Colonic mucosa (tissue), 4 donors: ENCODE measurements at places on chromosomes 4 and X.
A peak's percentile ranks its signal among the peaks of the same experiment; 100 is the strongest.

DNA sequence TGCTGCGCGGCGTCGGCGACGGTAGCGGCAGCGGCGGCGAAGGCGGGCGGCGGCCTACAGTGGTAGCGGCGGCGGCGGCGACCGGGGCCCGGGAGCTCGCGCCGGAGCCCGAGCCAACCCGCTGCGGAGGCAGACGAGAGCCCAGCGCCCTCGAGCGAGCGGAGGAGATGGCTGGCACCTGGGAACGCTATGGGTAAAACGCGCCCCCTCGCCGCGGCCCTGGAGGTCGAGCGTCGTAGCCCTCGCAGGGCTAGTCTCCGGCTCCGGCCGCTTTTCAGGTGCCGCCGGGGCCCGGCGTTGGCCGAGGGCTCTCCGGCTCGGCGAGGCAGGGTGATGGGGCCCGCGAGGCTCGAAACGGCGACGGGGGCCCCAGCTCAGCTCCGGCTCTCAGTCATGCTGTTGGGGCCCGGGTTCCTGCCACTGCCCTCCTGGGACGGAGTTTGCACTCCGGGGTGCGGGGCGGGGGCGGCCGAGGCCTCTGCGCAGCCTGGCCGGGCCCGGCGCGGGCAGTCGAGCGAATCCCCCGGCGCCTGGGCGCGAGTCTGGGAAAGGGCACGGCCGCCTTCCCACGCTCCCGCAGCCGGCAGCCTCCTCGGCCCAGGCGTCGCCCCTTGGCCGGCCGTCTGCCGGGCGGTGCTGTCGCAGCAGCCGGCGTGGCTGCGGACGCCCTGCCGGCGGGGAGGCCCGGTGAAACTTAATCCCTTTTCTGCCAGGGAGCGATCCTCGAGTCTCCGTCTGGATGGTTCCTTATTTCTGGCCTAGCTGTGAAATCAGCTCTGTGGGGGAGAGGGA, 768 bp downstream of the MID2 start:
- peak; percentile 25 for DNase-seq

GRCh38 chr4:1693131-1693896, 9.2 kb upstream of the FAM53A start:
- peak; percentile 62 for DNase-seq

DNA sequence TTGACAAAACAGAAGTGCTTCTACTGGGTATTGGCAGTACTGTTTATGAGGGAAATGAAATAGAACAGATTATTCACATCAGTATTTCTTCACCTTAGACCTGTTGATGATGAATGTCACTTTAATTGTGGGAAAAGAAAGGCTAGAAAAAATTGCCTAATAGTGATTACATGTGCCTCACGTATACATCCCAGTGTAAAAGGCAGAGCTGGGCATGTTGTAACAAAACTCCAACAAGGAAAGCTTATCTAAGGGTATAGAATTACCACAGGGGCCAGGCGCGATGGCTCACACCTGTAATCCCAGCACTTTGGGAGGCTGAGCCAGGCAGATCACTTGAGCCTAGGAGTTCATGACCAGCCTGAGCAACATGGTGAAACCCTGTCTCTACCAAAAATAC, 4.2 kb downstream of the PGM2 start:
- no peak for DNase-seq

GRCh38 chrX:19627533-19627932, 112.2 kb upstream of the MAP3K15 start:
- DNase-seq = no peak

DNA sequence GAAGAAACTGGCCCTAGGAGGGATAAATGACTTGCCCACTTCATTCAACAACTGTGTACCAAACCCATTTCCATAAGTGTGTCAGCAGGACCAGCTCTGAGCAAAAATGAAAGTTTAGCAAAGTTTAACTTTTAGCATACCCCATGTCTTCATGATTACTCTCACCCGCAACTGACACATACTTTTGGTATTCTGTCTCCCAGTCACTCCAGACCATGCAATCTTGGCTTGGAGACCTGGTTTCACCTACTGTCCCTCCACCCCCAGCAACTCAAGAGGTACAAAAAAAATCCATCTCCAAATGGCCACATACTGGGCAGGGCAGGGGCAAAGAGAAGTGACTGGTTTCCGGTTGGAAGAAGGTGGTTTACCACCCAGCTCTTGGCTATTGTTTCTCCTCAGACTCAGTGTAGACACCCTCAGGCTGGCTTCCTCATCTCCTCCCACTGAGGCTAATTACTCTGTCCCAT, 79.8 kb downstream of the RLIM start:
- DNase-seq = no peak

- no peak for DNase-seq
Observed at GRCh38 chrX:148647651-148648050, 147.2 kb downstream of the AFF2 start.

DNA sequence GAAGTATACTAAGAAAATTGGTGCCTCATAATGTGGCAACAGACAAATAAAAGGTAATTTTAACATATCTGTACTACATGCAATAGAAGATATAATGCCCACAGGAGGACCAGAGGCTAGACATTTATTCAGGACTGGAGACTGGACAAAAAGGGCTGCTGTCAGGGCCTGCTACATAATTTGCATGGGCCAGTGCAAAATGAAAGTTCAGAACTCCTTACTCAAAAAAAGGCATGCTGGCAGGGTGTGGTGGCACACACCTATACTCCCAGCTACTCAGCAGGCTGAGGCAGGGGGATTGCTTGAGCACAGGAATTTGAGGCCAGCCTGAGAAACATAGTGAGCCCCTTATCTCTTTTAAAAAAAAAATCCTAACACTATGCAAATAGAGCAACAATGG, 12.4 kb upstream of the MAOA start:
- no peak for DNase-seq

- DNase-seq = no peak
Observed at GRCh38 chrX:17464194-17464593, 89.2 kb downstream of the NHS start.

- DNase-seq = no peak
Observed at GRCh38 chr4:187714957-187715356, 280.6 kb upstream of the ZFP42 start.

DNA sequence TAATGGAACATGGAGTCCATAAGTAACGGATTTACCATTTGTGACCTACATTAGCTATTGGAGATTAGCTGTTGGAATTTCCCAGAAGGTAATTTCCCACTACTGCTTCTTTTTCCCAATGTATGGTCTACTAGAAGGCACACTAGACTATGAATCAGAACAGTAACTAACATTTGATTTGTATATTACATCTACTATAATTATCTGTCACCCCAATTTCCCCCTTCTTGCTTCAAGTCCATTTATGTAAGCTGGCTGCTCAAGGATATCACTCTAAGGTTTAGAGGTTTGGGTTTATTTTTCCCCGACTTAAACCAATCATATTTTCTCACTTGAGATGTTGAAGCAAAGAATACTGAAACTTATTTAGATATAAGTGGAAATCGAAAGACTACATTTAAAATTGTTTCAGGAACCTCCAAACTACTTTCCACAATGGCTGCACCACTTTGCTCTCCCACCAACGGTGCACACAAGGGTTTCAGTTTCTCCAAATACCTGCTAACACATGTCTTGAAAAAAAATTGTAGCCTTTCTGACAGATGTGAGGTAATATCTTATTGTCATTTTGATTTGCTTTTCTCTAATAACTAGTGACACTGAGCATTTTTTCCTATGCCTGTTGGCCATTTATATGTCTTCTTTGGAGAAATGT, 33.3 kb upstream of the H2AZ1 start:
- no peak for DNase-seq

DNA sequence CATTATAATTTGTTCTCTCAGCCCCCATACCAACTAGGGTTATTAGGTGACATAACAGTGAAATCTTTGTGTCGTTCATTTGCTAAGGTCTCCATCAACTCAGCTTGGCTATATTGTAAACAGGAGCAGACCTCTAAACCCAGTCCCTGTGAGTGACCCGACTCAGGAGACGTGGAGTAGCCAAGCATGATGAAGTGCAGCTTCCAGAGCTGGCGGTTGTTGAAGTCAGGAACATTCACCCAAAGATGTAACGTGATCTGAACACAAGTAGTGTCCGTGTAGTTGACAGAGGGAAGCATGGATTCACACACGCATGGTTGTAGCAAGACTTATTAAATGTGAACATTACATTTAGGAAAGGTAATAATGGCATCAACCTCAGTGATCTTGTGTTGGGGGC, 102.3 kb downstream of the FAM193A start:
- DNase-seq = no peak

DNA sequence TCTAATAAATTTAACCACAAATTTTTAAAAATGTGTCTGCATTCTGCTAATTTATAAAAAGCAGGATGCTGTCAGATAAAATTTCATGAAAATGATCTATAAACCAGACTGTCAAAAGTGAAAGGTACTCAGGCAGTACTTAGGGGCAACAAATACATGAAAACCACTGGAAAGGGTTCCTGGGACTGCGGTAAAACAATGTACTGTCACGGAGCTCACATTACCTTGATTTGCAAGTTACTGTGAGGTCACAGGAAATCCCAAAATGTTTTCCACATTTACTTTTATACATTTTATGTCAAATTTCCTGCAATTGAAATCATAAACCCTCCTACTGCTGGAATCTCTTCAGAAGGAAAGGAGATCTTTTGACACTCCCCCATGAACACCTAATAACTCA, 45.3 kb downstream of the SHISA3 start:
- DNase-seq = no peak
